ENCODE measurements at places on chromosomes 13 and 19.

DNA sequence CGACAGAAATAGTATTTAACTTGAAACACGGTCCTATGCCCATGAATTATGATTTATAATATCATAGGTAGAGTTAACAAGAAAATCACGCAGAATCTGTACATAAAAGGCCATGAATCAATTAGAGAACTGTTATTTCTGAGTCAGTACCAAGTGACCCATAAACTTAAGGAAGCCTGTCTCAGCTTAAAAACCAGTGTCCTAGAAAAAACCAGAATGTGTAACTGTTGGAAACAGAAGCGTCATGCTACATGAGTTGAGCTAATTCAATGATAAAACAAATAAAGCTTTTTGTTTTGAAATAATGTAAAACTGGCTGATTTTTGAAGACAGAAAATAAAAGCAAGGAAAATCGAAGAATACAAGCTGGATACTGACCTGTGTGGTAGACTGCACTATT is 34.8 kb upstream of the SGCG start:
- no peak for DNase-seq

GRCh38 chr19:47679251-47679900 is 33.8 kb upstream of the EHD2 start:
- DNase-seq: no peak

DNA sequence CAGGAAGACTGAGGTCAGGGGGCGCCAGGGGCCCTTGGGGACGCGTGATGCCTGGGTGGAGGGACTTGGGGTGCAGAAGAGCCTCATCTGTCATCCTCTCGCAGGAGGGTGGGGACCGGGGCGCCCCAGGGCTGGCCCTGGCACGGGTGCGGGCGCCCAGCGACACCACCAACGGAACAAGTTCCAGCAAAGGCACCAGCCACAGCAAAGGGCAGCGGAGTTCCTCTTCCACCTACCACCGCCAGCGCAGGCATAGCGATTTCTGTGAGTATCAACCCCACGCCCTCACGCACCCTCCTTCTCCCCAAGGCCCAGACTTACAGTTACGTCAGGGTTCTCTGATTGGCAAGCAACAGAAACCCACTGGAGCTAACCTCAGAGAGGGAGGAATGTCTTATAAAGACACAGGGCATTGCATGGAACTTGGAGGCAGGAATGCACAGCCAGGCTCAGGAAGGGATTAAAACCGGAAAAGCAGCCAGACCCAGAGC is 29.4 kb downstream of the MARK4 start:
- no peak for DNase-seq

GRCh38 chr19:12983091-12983490 is 12.2 kb upstream of the NFIX start:
- no peak for DNase-seq

- DNase-seq: peak; percentile 25
Observed at GRCh38 chr19:3644351-3645066, 17.9 kb upstream of the CACTIN start.

GRCh38 chr13:46546084-46546768 is 6.7 kb upstream of the LRCH1 start:
- no peak for DNase-seq

GRCh38 chr13:49925881-49926418 is 10.2 kb downstream of the SPRYD7 start:
- DNase-seq: no peak

GRCh38 chr13:27270594-27271520 is at the start of gene RASL11A:
TSS of gene RASL11A (plus strand) at chr13:27270830. CDS start at chr13:27270945, 115 bp downstream.
- peak; percentile 75 for DNase-seq

- no peak for DNase-seq
Observed at GRCh38 chr19:4579389-4579788, 19.9 kb upstream of the SEMA6B start.

GRCh38 chr13:62631619-62632018 is 1216.0 kb upstream of the PCDH20 start:
- no peak for DNase-seq

GRCh38 chr19:39823686-39824085 is 10.3 kb downstream of the DYRK1B start:
- no peak for DNase-seq

GRCh38 chr13:114115191-114115671 is 17.2 kb downstream of the RASA3 start:
- peak; percentile 89 for DNase-seq

DNA sequence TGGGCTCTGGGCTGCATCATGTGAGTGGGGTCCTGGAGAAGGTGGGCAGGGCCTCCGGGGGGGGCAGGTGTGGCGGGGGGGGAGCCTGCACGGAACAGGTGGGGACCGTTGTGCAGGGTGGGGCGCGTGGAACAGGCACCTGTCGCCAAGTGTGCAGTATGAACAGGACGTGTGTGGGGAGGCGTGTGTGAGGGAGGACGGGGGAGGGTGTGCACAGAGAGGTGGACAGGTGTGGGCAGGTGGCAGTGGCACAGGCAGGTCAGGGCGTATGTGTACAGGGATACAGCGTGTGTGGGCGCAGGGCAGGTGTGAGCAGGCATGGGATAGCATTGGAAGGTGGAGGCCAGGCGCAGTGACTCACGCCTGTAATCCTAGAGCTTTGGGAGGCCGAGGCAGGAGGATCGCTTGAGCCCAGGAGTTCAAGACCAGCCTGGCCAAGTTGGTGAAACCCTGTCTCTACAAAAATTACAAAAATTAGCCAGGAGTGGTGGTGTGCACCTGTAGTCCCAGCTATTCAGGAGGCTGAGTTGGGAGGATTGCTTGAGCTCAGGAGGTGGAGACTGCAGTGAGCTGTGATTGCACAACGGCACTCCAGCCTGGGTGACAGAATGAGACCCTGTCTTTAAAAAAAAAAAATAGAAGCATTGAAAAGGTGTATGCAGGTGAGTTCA is 3.2 kb downstream of the PLK5 start:
- no peak for DNase-seq

- DNase-seq: no peak
Observed at GRCh38 chr13:34842466-34842865, 99.6 kb upstream of the NBEA start.

DNA sequence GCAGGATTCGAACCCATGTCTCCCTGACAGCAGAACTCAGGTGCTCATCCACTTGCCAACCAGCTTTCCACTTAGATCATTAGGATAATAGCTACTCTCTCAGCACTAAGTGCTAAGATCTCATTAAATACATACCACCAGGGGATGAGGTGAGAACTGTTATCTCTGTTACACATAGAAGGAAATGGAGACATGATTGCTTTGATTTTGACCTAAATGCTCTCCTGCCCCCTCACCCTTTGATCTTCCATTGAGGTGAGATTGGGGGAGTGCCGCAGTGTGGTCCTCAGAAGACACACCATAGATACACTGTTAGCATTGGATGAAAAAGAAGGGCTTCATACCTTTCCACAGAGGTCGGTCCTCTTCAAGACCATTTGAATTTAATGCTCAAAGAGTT is 38.9 kb upstream of the NPAS1 start:
- no peak for DNase-seq

DNA sequence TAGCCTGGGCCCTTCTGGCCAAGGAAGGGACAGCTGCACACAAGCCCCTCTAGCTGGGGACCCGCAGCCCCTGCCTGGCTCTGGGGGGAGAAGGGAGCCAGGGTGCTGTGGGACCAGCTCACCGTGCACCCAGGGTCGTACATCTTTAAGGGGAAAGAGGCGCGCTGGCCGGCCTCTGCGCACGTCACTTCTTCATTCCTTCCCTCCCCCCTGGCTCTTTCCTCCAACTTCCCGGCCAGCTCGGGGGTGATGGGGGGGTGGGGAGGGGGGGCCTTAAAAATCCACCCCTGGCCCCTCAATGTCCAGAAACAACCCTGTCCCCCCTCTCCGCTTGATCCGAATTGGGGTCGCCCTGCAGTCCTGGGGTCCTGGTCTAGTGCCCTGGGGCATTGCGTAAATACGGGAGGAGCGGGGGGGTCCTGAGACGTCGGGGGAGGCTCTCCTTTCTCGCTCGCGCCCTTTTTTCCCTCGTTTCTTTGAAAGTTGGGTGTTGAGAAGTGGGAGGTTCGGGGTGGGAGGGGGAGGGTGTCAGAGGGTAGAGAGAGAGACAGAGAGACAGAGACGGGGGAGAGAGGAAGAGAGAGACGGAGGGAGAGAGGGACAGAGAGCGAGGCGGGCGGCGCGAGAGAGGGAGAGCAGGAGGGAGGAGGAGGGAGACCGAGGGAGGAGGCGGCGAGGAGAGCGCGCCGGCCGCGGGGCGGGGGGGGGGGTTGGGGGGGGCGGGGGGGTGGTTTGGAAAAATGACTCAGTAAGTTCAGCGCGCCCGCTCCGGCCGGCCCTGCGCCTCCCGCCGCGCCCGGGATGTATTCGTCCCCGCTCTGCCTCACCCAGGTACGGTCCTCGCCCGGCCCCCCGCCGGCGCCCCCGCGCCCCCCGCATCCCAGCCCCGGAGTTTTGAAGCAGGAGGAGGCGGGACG is at the start of gene NFIC:
NFIC (plus strand) TSS at position 748 of the 917 bp plus-strand sequence; CDS start at position 802, 54 bp downstream.
- DNase-seq: peak; percentile 74

- DNase-seq: no peak
Observed at GRCh38 chr19:56750658-56751057, 79.1 kb upstream of the ZNF835 start.

DNA sequence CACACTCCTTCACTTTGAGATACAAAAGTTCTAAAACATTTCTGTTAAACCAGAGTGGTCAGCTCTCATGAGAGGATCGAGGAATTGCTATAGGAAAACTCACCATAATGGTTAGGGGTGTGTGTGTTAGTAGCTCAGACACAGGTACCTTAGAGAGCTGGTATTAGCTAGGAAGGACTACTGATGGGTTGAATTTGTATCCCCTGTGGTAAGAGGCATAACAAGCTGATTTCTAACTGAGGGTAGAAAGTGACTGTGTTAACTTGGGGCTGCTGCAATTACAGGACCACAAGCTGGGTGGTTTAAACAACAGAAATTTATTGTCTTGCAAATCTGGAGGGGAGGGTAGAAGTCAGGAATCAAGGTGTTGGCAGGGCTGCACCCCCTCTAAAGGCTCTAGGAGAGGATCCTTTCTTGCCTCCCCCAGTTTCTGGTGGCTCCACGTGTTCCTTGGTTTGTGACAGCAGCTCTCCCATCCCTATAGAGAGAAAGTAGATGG is 17.4 kb downstream of the LEUTX start:
- DNase-seq: no peak

- no peak for DNase-seq
Observed at GRCh38 chr19:29581398-29581797, 24.7 kb upstream of the POP4 start.

GRCh38 chr13:98813993-98814392 is 61.5 kb upstream of the SLC15A1 start:
- DNase-seq: peak; percentile 12

GRCh38 chr13:48975101-48975855 is 434 bp upstream of the FNDC3A start:
- peak; percentile 61 for DNase-seq

DNA sequence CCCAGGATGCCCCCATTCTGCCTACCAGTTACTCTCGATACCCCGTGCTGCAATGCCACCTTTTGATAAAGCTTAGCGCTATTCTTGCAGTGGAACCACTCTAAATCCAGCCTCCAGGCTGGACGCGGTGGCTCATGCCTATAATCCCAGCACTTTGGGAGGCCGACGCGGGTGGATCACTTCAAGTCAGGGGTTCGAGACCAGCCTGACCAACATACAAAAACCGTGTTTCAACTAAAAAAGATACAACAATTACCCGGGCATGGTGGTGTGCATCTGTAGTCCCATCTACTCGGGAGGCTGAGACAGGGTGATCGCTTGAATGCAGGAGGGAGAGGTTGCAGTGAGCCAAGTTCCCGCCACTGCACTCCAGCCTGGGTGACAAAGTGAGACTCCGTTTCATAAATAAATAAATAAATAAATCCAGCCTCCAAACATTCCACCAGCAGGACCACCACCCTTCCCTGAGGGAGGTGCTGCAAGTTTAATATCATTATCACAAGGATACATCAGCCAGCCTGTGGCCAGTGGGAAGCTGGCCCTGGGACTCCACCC is 27.7 kb downstream of the CYP2B6 start:
- DNase-seq: no peak

GRCh38 chr13:60758637-60759036 is 361.6 kb downstream of the TDRD3 start:
- no peak for DNase-seq

DNA sequence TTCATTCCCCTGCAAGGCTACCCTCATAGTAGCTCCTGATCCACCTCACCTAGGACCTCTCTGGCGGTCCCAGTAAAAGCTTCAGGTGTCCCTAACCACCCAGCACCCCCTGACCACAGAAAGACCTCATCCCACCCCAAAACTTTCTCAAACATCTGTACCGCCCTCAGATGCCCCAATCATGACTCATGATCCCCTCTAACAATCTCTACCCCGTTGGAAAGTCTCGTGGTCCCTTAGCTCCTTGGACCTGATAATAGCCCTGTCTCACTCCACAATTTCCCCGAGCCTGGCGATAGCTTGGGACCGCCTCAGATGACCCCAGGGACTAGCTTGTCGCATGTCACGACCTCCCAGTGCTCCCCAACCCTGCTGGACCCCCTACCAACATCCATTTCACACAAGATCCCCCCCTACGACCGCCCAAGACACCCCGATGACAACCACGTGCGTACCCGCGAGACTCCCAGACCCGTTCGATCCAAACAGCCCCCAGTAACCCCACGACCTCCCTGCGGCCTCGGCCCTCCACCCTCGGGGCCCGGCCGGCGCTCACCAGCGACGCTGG is 450 bp downstream of the NDUFA11 start:
- peak; percentile 46 for DNase-seq

DNA sequence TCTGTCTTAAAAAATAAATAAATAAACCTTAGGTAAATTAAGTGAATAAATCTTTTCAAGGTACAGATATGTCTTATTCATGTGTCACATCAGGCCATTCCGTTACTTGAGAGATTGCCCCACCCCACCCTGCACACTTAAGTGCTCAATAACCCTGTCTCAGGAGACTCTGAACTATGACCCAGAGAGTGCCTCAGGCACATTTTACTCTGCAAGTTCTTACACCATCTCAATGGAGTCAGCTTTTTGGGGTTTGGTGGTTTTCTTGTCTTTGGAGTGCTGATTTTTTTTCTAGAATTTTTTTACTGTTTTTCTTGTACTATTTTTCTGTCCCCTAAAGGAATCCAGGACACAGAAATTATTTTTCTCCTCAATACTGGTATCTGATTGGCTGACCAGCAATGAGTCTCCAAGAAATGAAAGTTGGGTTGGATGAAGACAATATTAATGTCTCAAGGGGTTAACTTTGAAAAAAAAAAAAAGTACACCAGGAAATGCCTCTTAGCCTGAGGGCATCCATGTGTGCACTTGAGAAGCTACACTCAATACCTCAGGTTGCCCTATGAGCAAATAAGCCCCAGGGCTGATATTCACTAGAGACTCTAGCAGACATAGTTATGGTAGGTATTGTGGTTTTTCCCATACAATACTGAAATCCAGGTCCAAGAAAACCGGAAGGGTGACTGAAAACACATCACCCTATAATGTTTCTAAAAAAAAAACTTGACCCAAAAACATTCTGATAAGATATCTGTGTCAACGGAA is 114.6 kb upstream of the ZNF91 start:
- no peak for DNase-seq
